ENCODE measurements at places on chromosomes 1 and 21.

DNA sequence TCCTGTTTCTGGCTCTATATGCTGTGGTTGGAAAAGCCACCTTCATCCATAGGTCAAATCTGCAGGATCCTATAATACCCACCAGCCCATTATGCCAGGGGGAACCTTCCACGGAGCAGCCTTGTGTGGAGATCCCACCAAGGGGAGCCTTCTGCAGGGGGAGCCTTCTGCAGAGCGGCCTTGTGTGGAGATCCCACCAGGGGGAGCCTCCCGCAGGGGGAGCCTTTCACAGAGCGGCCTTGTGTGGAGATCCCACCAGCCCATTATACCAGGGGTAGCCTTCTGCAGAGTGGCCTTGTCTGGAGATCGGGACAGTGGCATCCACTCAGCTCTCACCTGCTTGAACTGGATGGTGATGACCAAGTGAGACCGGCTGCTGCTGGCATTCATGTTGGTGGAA, 85.3 kb downstream of the SCCPDH start:
- DNase-seq: no peak

DNA sequence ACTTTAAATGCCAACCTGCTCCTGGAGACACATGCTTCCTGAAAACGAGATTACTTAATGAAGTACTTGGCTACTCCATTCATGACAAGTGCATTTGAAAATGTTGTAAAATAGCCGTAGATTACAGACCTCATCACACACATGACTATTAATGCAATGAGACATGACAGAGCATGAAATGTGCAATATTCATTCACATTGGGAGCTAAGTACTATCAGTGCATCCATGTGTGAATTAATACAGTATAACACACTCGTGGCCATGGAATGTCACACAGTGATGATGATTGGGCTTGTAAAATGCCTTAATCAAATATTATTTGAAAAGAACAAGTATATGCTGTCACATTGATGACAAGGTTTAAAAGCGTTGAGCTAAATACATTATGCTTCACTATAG, 407.0 kb downstream of the AMY1C start:
- no peak for DNase-seq

DNA sequence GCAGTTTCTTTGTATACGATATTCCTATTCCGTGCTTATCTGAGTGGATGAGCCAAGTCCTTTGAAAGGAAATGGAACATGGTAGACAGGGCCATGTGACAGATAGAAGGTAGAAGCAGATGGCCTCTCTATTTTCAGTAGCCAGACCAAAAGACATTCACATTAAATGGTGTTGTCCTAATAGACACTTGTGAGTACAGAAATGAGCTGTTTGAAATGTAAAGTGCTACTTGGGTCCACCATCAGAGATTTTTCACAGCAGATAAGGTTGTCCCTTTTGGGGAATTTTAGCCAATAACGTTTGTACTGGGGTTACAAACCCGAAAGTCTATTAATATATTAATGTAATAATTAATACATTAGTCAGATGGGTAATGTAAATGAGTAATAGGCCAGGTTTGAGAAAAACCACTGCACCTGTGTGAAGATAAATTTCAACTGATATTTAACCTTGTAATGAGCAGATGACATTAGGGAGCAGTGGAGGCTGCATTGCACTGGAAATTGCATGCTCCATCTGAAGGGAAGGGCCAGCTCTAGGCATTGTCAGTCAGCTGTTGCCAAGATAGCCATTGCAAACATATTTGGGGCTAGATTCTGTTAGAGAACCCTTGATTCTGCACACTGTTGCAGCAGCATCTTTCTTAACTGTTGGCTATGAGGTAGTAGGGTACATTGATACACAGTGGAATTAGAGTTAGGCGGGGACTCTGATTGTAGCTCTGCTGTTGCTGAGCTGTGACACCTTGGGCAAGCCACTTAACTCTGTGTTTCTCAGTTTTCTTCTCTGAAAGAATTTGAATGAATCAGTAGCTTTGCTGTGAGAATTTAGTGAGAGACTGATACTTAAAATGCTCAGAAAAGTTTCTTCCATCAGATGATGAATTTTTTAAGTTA, 43.8 kb downstream of the FGGY start:
- DNase-seq: no peak

DNA sequence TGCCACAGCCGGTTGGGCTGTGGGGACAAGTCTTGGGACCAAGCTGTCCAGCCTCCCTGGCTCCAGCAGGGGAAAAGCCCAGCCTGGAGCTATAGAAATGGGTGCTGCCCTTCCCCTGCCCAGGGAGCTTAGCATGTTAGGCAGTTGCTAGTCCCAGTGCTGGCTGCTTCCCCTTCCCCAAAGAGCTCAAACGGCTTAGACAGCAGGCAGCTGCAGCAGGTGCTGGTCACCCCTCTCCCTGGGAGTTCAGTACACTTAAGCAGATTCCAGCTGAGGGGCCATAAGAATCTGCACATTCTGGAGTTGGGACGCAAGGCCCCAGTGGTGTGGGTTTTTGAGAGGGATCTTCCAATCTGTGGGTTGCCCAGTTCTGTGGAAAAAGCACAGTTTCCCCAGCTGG, 11.1 kb upstream of the REG4 start:
- no peak for DNase-seq

- DNase-seq: no peak
Observed at GRCh38 chr1:165287781-165288180, 68.7 kb downstream of the LMX1A start.

DNA sequence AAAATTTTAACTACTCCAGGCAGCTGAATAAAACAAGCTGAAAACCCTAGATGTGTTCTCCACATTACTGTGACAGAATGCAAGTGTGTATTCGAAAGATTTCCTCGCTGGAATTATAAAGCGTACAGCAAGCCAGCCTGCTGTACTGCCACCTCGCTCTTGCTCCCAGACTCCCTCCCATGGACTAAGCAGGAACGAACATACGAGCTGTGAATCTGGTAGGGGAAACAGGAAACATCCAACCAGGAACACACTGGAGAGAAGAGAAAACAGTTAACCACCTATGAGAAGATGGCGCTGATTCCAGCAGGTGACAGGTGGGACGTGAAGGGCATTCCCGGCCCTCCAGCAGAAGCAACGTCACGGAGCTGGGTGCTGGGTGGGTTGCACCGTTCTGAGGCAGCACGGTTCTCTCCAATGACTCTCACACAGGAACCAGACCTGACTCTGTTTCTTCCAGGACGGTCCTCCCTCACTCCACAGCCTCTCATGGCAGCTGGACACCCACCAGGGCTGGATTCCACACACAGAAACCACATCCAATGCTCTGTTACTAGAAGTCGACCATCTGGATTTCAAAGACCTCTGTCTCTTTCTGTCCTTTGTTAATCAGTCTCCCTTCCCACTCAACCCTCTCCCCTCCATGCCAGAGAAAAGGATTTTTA, 219.2 kb downstream of the RERE start:
- DNase-seq: no peak

GRCh38 chr1:43446881-43447835, 6.6 kb downstream of the HYI start:
- DNase-seq: no peak

- DNase-seq: no peak
Observed at GRCh38 chr1:221308534-221309511, 429.6 kb downstream of the HLX start.

DNA sequence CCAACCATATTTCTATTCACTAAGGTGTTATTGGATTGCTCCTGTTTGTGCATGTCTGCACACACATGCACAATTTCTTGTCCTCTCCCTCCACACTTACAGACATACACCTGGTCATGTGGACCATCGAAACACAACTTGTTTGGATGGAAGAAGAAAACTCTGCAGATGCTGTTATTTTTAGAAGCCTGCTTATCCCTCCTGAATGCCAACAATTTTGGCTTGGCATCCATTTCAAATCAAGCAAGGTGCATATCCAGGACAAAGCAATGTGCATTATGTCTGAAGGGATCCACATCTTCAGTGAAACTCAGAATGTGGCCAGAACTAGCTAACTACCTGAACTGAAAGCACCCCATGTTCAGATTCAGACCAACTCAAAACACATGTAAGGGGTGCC, 98.9 kb upstream of the ADAR start:
- DNase-seq: no peak

DNA sequence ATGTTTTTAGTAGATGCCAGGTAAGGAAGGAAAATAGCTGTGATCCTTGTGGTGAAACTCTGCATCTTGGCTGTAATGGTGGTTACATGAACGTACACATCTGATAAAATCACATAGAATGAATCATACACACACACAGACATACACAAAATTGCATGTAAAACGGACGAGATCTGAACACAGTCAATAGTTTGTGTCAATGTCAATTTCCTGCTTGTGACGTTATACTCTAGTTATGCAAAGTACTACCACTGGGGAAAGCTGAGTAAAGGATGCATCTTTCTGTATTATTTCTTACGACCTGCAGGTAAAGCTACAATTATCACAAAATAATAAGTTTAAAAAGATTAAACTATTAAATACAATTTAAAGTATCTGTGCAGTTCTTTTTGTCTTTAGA, 493.7 kb upstream of the ZP4 start:
- no peak for DNase-seq

DNA sequence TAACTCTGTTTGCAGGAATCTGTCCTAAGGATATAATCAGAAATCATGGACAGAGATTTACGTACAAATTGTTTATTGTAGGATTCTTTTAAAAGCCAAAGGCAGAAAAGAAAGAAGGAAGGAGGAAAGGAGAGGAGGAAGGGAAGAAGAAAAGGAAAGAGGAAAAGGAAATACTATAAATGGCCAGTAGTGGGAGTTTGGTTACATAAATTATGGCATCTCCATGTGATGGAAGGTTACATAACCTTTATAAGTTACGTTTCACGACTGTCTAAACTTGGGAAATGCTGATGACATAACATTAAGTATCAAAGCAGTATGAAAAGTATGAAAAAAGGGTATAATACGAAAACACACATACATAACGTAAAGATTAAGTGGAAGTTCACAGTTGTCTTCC, 39.0 kb downstream of the SMYD2 start:
- DNase-seq: no peak

DNA sequence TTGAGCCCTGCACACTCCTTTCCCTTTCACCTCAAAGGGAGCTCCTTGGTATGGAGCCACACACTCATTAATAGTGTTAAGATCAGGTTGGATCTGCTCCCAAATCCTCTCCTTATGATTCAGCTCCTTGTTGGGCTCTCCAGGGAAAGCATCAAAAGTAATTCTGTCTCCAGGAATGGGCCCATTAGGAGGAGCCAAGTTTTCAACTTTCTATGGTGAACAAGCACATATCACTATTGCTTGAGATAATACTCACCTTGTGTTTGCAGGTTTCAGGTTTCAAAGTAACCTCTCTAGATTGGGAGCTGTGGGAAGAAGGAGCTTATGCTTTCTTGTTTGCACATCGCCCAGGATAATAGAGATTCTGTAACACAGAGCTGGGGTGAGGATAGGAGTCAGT, 164.8 kb downstream of the TNFSF18 start:
- no peak for DNase-seq

DNA sequence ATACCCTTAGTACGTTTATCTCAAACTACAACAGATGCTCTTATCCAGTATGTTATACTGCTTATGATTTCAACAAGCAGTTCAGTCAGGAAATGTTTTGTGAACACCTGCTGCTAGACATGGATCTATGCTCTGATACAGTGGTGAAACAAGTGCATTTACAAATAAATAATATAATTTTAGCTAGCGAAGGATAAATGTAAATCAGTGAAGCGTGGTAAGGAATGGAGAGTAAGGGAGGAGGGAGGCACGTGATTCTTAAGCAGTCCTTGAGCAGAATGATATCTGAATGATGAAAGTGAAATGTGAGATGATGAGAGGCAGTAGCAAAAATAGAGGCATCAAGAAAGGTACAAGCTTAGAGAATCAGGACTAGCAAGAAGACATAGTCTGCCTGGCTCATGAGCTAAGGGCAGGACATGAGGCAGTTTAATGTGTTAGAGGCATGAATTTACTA, 6.3 kb downstream of the TSNAX start:
- DNase-seq: no peak

GRCh38 chr1:208556461-208556860, 312.3 kb upstream of the PLXNA2 start:
- no peak for DNase-seq

DNA sequence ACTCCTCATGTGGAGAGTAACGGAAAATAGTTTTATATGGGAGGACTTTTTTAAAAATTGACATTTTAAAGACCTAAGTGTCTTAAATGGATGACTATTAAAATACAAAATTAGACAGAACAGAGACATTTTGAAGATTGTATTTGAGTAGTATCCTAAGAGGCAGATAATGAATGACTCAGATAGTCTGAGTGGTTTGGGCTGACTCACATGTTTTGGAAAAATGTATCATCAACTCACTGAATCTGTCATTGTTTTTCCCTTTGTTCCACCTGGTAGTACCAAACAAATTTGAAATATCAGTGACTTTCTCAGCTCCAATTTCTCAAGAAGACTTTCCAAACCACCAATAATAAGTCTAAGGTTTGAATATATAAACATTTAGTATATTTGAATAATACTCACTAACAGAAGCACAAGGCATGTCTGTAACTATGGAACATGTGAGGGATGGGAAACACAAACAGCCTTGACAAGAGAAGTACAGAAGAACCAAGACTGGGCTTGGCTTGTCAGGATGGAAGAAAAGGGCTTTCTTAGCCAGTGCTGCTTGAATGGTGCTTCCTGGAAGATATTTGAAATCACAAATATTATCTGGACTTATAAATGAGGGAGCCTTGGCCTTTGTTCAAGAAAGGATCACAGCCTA, 90.6 kb downstream of the SGIP1 start:
- no peak for DNase-seq

- DNase-seq: no peak
Observed at GRCh38 chr1:185050823-185051451, 5.6 kb downstream of the RNF2 start.

- no peak for DNase-seq
Observed at GRCh38 chr1:185393815-185394214, 76.8 kb upstream of the IVNS1ABP start.

GRCh38 chr1:18633422-18634155, 2.9 kb downstream of the PAX7 start:
- DNase-seq: no peak

DNA sequence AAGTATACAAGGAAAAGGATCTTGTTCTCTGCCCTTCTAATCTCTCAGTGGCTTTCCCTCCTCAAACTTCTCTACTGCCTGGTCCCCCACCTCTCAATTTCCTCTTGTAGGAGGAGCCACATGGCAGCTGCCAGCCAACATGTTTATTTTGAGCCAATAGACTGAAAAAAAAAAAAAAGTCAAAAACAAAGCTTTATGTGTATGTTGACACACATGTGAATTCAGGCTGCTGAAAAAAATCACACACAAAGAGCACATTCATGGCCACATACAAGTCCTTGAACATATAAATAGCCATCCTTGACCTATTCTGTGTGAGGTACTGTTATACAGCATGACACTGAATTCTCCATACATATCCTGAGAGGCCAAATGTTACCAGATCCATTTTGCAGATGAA, 3.7 kb downstream of the PTPN14 start:
- DNase-seq: no peak

- no peak for DNase-seq
Observed at GRCh38 chr1:25869909-25870606, 5.5 kb downstream of the PAQR7 start.

DNA sequence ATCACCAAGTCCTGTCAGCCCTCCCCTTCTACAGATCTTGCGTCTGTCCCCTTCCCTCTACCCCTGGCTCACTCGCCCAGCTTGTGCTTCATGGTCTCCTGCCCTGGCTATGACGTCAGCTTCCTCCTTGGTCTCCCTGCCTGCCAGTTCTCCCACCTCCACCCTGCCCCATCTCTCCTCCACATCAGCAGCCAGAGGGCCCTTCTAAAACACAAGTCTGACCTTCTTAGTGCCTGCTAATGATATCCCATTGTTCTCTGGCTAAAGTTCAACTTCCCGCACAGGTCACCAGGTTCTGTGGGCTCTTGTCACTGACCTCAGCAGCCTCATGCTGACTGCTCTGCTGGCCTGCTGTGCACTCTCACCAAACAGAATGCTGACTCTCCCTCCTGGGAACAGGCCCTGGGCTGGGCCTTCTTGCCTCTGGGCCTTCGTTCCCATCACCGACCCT, 24.7 kb upstream of the MYCL start:
- no peak for DNase-seq

All from activated CD8-positive, alpha-beta memory T cell treated with anti-CD3 and anti-CD28 coated beads for 1 hour (primary cell).